ENCODE measurements at places on chromosomes 1 and 21. TPM values are rescaled to one million over a fixed set of nuclear protein-coding genes. Genes with fewer than 3 reads are reported as not detected.

The RIPK4 gene
- 20.0 TPM for total RNA-seq

The EFNA1 gene
- total RNA-seq: 17.7 TPM

The SH2D1B gene
- 0.23 TPM for total RNA-seq

The HSD11B1 gene
- 0.60 TPM for total RNA-seq

The CLIC6 gene
- 0.09 TPM for total RNA-seq

The CCDC17 gene
- total RNA-seq: 0.21 TPM

The MIA3 gene
- 17.2 TPM for total RNA-seq

The CLDN19 gene
- not detected for total RNA-seq

The LEFTY1 gene
- total RNA-seq: 0.61 TPM

The UBE2U gene
- not detected for total RNA-seq

The SYT14 gene
- total RNA-seq: 0.06 TPM

The YARS1 gene
- 63.9 TPM for total RNA-seq

The LIN28A gene
- total RNA-seq: not detected

The HES4 gene
- total RNA-seq: 36.5 TPM

The WNT4 gene
- total RNA-seq: 0.27 TPM

The LAPTM5 gene
- total RNA-seq: 0.22 TPM

The BTBD8 gene
- total RNA-seq: 0.55 TPM

The LCA5L gene
- total RNA-seq: 1.6 TPM

The CD2 gene
- not detected for total RNA-seq

The DYNLT4 gene
- 0.73 TPM for total RNA-seq

The PMVK gene
- 41.4 TPM for total RNA-seq

The FTCD gene
- 0.16 TPM for total RNA-seq

The GPR25 gene
- not detected for total RNA-seq

The DNAJC16 gene
- 5.2 TPM for total RNA-seq

The ST3GAL3 gene
- total RNA-seq: 2.3 TPM

The C1orf115 gene
- 4.5 TPM for total RNA-seq

The KCNE2 gene
- total RNA-seq: not detected

The SLC37A1 gene
- total RNA-seq: 3.4 TPM

The A3GALT2 gene
- total RNA-seq: not detected

The CENPF gene
- total RNA-seq: 83.9 TPM

The IL12RB2 gene
- total RNA-seq: 0.14 TPM

The CNKSR1 gene
- total RNA-seq: 0.35 TPM

The EPHA2 gene
- total RNA-seq: 130 TPM

The MYOC gene
- total RNA-seq: not detected

The OR2T33 gene
- not detected for total RNA-seq

The OR2M3 gene
- total RNA-seq: not detected

The FAM72C gene
- 5.7 TPM for total RNA-seq

The EDN2 gene
- total RNA-seq: 37.1 TPM

The S100A3 gene
- total RNA-seq: 123 TPM
